NCI-H2107 (cell line): ENCODE measurements at places on chromosomes 16 and 17.

- no peak for DNase-seq
Observed at GRCh38 chr16:67430977-67431774, at the start of gene HSD11B2. TSS of gene HSD11B2 (plus strand) at chr16:67431121. CDS start at chr16:67431249, 128 bp downstream.

DNA sequence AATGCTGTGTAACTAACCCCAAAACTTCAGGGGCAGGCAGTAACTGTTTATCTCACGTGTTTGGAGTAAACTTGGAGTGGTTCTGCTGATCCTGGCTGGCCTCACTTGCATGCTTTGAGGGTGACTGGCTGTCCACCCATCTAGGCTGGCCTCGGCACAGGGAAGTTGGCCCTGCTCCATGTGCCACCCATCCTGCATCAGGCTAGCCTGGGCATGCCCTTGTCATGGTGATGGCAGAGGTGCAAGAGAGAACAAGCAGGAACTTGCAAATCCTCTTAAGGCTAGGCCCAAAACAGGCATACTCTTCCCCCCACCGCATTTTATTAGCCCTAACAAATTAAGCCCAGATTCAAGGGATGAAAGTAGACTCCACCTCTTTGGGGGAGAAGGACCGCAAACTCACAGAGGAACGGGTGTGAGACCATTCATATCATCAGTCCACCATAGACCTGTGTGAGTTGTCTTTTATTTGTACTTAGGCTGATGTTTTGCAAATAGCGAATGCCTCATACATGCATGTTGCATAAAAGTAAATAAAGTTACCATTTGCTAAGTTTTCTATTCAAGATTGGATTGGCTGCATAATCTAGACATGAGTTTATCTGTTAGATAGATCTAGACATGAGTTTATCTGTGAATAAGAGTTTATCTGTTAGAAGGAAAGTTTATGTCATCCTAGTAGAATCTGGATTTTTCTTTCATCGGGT is 221.0 kb downstream of the CCDC182 start:
- no peak for DNase-seq

DNA sequence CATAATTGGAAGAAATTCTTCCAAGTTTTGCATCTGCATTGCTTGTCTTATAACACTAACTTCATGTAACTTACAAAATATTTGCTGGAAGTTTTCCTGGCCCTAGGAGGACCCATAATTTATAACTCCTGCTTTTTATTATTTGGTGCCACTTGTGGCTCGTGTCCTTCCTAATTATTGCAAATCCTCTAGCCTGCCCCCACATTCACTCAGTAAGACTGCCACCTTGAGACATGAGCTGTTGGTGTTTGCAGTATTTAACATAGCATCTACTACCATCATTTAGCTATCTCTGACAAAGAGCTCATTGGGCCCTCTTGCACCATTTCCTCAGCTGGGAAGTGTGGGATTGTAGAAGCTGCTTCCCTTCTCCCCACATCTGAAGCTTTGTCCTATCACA is 49.5 kb downstream of the FTO start:
- no peak for DNase-seq

DNA sequence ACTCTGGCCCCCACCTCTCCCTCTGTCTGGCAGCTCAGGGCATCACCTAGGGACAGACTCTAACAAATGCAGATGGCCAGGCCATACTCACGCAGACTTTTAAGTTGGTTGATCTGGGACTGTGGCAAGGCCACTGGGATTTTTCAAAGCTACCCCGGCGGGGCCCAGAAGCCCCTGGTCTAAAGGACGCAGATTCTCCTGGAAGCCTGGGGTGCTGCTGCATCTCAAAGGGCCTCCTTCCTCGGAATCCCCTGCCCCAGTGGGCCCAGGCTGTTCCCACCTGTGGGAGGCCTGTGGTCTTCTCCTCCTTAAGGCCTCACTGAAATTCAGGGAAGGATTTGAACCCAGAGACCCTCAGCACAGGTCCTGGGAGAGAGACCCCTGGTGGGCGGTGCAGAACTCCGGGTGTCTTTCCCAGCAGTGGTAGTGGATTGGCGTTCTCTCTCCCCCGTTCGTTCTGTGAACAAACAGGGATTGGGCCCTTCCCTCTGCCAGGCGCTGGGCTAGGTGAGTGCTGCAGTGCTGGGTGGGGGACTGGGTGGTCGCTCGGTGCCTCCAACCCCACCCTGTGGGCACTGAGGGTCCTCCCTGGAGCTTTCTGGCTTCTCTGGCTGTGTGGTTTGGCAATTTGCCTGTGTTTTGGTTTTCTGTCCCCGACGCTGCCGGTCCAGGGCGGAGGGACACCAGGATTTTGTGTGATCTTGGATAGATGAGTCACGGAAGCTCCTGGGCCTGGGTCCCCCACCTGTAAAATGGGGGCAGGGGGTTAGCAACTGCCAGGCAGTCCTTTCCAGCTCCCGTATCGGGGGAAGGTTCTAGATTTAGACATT is 160.5 kb upstream of the GSE1 start:
- DNase-seq = no peak

DNA sequence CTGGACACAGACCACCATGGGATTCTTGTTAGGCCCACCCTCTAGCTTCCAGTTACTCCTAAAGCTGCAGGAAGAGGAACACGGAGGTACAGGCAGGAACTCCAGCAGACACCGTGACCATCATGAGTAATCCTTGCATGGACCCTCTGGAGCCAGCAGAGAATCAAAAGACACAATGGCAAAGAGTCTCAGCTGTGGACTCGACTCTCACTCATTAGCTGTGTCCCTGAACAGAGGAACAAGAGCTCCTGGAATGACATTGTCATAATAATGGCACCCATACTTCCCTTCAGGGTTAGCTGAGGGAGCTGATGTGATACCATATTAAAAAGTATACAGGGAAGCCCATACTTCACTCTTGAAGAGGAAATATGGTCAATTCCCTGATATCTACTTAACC is 176.3 kb upstream of the ASIC2 start:
- DNase-seq = no peak

GRCh38 chr17:82649501-82650261 is 1.4 kb upstream of the WDR45B start:
- no peak for DNase-seq
